B cell (primary cell): ENCODE measurements at places on chromosomes 1 and 21.

DNA sequence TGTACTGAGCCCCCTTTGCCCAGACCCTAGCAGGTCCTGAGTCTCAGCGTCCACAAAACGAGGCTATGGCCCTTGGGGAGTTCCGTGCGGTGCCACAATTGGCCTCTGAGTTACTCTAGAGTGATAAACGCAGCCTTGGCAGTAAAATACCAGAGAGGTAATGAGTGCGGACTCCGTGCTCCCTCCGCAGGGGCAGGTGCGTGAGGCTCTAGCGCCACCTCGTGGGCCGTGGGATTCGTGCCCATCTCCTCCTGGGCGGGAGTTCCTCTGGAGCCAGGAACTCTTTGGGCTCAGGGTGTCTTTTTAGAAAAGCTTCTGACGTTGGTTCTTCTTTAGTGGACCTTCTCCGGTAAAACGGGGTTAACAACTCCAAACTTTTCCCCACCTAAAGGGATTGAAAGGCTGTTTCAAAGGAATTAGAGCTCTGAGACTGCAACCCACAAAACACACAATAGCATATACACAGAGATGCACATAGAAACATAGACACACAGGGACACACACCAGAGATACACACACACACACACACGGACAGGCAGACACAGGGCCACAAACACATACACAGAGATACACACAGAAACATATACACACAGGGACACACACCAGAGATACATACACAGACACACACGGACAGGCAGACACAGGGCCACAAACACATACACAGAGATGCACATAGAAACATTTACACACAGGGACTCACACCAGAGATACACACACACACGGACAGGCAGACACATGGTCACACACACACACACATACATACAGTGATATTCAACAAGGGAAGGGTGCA is 99.4 kb downstream of the KCNJ15 start:
- peak; percentile 39 for DNase-seq

GRCh38 chr1:54477153-54477561 is 70.9 kb upstream of the ACOT11 start:
- no peak for DNase-seq

GRCh38 chr1:76843821-76844464 is 23.3 kb upstream of the ST6GALNAC5 start:
- DNase-seq: no peak

DNA sequence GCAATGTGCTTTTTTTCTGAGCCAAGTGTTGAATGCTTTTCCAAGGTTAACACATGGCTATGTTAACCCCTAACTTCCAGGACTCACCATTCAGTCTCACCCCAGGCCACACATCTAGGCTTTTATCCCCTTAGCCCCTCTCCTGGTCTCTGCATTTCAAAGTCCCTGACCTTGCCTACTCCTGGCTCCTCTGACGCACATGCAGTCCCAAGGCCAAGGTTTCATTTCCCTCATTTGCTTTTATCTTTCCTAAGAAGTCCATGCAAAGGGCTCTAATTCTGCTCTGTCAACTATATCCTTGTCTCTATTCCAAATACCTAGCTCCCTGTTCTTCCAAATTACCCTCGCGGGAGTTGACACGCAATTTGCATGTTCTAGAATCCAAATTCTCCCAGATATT is 25.4 kb downstream of the SLC30A10 start:
- DNase-seq: no peak

- DNase-seq: no peak
These were observed 157.2 kb downstream of the PTGER3 start for GRCh38 chr1:70890408-70890807.

- no peak for DNase-seq
These were observed 24.3 kb upstream of the PLCH2 start for GRCh38 chr1:2451741-2452140.

- DNase-seq: no peak
These were observed 139.1 kb downstream of the TSEN15 start for GRCh38 chr1:184190616-184191015.

DNA sequence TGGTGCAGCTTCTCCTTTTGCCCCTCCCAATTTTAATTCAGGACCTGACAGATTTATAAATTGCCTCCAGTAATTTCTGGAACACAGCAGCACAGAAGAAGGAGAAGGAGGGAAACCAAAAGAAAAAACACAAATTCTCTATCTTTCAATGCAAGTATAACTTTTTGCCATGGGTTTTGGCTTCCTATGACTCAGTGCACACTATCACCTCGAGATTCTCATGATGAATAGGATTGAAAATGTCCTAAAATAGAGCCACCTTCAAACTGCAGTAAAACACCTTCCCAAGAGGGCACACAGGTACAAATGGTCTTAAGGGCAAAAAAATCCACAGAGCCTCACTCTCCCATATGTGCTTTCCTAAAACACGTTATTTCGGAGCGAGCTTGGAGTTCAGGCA is 113.6 kb downstream of the HLCS start:
- DNase-seq: no peak

DNA sequence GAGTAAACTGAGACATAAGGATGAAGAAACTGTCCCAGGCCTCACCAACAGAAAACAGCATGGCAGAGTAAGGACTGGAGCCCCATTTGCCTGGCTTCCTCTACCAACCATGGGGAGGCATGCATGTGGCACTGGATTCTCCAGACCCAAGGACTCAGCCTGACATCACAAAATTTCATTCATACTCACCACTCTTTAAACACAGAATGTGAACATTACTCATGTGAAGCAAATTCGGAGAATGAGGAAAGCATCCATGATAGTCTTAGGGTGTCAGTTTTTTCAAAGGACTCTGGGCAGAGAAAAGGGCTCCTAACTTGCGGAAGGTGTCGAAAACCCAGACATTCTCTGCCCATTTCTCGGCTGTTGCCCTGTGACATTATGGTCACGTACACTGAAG is 83.9 kb downstream of the PCNX2 start:
- DNase-seq: no peak

DNA sequence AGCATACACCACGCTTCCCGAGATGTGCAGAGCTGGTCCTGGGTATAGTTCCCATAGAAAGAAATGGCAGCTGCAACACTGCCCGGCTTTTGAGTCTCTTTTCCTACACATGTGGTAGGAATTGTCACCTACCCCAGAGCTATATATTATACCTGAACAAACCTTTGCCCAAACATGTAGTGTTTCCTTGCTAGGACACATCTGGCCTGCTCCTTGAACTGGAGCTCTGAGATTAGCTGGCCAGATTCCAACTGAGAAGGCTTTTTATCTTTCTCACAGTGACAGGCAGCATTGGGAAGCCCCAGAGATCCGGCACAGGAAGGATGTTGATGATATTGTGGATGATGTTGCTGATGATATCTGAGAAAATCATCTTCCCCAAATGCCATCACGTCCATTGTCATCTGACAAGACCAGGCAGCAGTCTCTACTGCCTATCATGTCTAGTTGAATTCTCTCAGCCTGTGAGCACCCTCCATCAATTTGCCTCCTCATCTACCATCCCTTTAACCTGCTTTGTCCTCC is 115.0 kb upstream of the SMYD2 start:
- DNase-seq: no peak

GRCh38 chr1:180598333-180598974 is 33.4 kb upstream of the XPR1 start:
- DNase-seq: no peak

GRCh38 chr1:93805027-93805610 is 73.9 kb downstream of the DNTTIP2 start:
- no peak for DNase-seq

GRCh38 chr1:210687582-210688279 is 359.0 kb downstream of the HHAT start:
- no peak for DNase-seq

GRCh38 chr1:161180639-161181038 is 3.3 kb upstream of the B4GALT3 start:
- DNase-seq: no peak

DNA sequence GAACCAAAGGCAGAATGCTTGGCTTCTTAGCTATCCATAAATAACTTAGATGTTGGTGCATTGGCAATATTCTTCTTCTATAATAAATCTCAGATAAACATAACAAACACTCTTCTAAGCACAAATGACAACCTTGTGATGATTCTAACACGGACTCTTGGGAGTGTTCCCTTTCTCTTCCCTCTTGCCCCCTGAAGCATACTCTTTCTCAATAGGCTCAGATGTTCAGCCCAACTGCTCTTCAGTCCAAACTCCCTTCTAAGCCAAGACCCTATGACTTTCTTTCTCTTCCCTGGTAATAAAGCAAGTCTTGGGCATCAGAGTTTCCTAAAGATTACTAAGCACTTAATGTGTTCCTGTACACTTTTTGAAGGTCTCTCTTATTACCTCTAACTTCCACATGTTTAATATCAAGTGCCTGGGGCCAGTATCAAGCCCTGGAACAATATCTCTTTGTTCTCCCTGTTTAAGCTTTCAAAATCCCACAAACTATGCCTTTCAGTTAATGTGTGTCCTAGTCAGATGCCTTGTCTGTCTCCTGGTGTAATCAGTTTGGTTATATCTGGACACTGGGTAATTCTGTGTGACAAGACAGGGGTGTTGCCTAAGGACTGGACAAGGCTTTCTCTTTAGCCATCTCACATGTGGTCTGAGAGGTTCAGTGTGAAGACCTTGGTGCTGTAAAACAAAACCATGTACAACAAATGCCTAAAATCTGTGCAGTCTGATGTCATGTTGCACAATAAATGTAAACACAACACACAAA is 92.9 kb upstream of the IVNS1ABP start:
- no peak for DNase-seq

DNA sequence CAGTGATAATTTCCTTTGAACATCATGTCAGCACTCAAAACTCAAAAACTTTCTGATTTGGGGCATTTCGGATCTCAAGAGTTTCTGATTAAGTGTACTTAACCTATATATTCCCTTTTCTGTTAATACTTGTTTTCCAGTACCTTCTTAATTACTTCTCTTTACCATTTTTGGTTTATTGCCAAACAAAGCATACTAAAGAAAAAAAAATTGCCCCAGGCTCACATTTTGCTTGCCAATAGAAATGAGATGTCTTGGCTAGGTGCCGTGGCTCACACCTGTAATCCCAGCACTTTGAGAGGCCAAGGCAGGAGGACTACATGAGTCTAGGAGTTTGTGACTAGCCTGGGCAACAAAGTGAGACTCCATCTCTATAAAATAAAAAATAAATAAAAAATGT is 4.8 kb downstream of the PSMD4 start:
- DNase-seq: no peak

DNA sequence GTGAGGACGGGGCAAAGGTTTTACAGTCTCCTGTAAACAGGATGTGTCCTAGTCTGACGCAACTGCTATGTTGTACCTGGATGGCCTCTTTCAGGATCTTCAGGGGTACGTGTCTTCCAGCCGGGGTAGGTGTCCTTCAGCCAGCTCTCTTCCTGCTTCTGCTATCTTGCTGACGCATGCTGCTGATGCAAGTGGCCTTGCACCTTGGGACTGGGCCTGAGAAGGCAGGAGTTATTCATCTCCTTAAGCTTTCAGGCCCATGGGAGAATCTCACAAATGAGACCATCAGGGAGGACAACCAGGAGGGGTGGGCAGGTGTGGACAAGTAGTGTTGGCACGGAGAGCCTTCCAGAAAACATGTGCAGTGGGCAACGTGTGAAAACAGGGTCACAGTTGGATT is 7.9 kb upstream of the SPRR1B start:
- no peak for DNase-seq

- peak; percentile 64 for DNase-seq
These were observed 4.7 kb upstream of the DENND2D start for GRCh38 chr1:111204983-111205713.

DNA sequence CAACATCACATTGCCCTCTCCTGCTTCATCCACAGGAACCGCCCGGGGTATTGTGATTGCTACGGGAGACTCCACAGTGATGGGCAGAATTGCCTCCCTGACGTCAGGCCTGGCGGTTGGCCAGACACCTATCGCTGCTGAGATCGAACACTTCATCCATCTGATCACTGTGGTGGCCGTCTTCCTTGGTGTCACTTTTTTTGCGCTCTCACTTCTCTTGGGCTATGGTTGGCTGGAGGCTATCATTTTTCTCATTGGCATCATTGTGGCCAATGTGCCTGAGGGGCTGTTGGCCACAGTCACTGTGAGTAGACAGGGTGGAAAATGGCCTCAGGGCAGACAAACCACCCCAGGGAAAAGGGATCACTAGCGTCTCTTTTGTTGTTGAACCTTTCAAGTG is 12.7 kb downstream of the ATP1A4 start:
- no peak for DNase-seq

DNA sequence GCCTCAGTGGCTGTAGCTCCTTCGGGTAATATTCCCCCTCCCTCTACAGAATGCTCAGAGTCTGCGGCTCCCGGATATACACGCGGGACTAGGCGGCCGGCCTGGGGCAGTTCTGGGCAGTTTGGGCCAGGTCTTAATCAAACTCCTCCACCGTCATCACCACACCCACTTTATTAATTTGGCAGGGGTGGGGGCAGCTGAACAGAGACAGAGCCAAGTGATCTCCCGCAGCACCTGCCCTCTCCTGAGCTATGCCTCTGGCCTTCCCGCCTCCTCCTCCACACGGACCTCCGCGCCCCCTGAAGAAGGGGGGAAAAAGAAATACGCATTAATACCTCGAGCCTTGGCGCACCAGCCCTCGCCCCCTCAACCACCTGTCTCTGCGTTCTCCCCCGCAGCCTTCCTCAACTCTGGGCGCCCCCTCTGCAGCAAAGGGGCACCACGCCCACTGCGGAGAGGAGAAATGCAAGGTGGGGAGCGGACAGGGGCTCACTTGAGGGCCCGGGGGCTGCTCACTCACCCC is 42.6 kb downstream of the CD34 start:
- DNase-seq: no peak

- no peak for DNase-seq
These were observed 14.3 kb downstream of the SLC6A9 start for GRCh38 chr1:44016890-44017400.

GRCh38 chr1:47725992-47726855 is 271.0 kb downstream of the TRABD2B start:
- DNase-seq: peak; percentile 60

DNA sequence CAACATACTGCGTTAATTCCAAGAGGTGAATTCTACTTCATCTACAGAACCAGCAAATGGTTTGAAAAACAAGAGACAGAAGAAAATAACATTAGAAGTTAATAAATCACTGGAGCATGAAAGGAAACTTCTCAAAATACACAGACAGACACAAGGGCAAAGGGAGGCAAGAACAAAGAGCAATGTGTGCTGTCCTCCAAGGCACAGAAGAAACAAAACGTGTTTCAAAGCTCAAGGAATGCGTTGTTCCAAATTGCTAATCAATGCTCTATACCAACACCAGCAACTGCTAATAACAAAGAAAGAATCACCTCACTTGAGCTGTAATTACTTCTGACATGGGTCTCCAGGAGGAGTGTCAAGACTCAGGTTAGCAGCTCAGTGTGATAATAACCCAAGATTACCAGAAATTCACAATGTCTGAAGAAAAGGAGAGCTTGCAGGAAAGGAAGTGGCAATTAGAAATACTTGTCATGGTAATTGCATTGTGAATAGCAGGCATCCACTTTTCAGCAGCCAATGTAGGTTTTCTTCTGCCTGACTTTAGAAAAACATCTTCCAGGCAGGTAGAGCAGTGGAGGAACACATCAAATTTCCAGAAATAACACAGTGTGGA is 175.4 kb downstream of the SEC16B start:
- DNase-seq: no peak

- DNase-seq: no peak
These were observed 70.4 kb downstream of the MPZL1 start for GRCh38 chr1:167792188-167792565.
